ENCODE measurements at places on chromosomes 5 and 9. TPM values are rescaled to one million over a fixed set of nuclear protein-coding genes. Genes with fewer than 3 reads are reported as not detected.

The SLC2A6 gene
- 37.6 TPM for total RNA-seq

The RNF208 gene
- total RNA-seq, result 0.24 TPM

The CTXN3 gene
- total RNA-seq, result not detected

The GADD45G gene
- total RNA-seq, result not detected

The FAM78A gene
- not detected for total RNA-seq

The PTGDS gene
- total RNA-seq, result not detected

The FGFR4 gene
- 4.6 TPM for total RNA-seq

The PCDHGB2 gene
- not detected for total RNA-seq

The IL9 gene
- total RNA-seq, result not detected

The SLC23A1 gene
- 0.24 TPM for total RNA-seq
